ENCODE measurements at places on chromosomes 4 and X.

DNA sequence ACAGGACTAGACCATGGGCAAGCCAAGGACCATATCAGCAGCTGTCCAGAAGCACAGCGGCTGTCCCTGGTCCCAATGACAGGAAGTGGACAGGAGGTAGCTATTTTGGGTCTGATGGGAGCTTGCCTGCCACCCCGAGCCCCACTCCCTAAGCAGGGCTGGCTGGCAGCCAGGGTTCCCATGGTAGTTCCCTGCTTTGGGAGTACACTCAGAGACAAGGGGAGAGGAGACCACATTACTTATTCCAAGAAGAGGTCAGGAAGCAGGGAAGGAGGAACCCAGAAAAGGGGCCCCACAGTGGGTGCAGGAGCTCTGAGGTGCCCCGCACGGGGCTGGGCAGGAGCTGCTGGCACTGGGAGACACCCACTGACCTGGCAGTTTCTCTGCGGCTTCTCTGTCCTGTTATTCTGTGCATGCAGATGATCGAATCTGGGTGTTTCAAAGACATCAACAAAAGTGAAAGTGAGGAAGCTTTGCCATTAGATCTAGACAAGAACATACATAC, 36.3 kb downstream of the HTT-AS start:
- no peak for DNase-seq

- no peak for DNase-seq
Measured at GRCh38 chr4:7894098-7894676, 45.5 kb downstream of the AFAP1 start.

GRCh38 chr4:4420421-4420820, 33.5 kb downstream of the NSG1 start:
- no peak for DNase-seq

- no peak for DNase-seq
Measured at GRCh38 chr4:11053601-11054220, 369.1 kb upstream of the CLNK start.

DNA sequence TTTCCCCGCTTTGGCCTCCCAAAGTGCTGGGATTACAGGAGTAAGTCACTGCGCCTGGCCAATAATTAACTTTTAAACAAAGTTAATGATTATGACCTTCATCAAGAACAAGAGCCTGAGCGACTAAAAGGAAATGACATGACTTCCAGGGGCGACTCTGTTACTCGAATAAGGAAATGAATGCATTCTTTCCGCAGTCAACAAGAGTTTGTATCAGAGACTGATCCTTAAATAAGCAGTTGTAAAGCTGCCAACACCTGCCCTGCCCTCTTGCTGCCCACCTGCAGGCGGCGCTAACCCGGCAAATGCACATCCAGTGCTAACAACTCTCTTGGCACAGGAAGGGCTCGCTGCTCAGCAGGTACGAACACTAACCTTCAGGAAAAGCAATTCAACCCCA, 27.3 kb downstream of the WDR1 start:
- no peak for DNase-seq

Measured in vagina (tissue), 2 donors.